H4 (cell line): ENCODE measurements at places on chromosomes 16 and 17.
A peak's percentile ranks its signal among the peaks of the same experiment; 100 is the strongest.

GRCh38 chr17:64334851-64335250, 55.8 kb downstream of the PECAM1 start:
- no peak for DNase-seq

DNA sequence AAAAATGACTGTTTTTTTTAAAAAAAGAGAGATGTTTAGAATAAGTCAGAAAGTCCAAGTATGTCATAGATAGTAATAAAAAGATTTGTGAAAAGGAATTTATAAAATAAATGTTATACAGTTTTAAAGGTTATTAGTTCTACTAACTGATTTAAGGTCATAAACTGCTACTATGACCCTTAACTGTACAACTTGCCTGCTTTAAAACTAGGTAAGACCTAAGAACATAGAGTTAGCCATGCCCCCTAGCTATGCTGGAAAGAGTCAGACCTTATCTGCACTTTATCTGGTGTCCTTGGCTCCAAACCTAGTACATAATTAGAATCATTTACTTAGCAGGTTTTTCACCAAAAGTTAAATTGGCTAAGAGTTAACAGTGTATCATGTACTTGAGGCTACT, 23.5 kb upstream of the SLC6A2 start:
- no peak for DNase-seq

DNA sequence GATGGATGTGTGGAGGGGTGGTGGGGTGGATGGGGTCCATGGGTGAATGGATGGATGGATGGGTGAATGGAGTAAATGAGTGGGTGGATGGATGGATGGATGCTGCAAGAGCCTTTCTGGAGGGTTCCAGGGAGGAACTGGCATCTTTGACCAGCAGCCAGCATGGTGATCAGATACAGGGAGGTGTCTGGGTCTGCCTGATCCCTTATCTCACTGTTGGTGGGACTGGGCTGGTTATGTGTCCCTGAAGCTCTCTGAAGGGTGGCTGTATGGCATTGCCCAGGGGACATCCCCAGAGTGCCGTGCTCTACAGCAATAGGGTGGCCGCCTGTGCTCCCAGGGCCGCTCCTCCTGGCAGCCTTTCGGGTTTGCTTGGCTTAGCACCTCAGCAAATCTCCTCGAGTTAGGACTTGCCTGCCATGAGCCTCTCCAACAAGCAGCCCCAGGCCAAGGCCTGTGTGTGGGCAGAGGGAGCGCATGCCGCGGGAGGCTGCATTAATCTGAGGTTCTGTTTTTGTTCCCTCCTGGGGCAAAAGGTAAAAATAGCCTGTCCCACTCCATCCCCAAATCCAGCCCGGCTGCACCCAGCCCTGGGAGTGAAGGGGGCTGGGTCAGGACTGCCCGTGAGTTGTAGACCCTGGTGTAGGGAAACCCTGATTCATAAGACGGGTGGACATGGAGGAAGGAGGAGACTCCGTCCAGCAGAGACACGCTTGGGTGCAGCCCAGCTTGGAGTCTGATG, 165.4 kb downstream of the SEC14L1 start:
- DNase-seq = no peak

- no peak for DNase-seq
Observed at GRCh38 chr16:86498155-86498670, 12.1 kb upstream of the FOXF1 start.

DNA sequence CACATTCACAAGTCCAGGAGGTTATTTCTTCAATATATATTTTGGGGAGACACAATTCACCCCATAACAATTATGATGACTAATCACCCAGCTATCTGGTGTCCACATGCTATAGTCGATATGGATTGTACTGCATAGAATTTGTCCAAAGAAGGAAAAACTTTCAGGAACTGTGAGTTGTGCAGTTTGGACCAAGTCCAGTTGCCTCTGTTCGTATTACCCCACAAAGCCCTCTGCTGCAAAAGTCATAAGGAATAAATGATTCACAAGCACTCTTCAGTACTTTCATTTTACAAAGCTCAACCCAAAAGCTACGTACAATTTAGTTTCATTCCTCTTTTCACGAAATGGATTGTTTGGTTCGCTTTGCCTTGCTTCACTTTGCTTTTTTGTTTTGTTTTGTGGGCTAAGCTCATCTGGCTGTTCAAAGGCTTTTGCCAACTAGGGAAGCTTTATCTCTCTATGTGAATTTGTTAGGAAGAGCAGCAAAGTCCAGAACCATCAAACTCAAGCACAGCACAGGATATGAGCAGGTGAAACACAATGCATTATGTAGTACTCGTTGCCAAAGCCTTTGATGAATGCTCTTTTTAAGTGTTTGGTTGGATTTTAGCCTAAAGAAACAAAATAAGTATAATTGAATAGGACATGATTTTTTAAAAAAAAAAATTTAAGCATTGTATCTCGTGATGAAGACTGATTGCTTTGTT, 98.6 kb downstream of the ZNF18 start:
- DNase-seq = no peak

GRCh38 chr17:50469671-50470305, 1.1 kb upstream of the CHAD start:
- no peak for DNase-seq

DNA sequence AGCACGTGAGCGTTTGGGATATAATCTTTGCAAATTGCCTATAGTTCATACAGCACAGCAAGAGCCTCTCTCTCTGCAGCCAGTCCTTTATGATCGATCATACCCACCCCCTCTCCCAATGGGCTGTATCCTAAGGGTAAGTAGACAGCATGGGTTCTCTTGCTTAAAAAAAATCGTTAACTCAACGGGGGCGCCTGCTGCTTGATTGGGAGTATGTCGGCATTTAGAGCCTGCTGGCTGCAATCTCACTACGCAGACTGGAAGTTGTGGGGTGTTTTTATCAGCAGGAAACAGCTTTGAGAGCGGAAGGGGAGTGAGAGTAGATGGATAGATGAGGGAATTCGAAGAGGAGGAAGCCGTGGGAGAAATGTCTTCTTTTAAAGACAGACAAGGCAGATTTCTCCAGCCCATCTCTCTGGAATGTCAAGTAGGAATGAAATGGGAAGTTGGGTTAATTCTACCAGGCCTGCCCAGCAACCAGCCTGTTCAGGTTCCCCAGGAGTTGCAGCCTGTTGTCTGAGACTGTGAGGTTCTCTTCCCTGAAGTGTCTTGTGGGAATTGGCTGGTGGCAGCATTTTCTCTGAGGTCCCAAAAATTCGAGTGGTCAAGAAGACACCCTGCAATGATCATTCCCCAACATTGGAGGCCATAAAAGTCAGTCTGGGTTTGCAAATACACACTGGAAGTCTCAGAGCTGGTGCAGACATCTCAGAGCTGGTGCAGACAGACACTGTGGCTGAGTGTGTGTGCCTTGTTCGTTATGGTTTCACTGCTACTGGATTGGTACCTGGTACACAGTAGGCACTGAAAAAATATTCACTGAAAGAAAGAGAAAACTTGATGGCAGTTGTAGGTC, 65.6 kb downstream of the PRKCB start:
- DNase-seq = no peak

DNA sequence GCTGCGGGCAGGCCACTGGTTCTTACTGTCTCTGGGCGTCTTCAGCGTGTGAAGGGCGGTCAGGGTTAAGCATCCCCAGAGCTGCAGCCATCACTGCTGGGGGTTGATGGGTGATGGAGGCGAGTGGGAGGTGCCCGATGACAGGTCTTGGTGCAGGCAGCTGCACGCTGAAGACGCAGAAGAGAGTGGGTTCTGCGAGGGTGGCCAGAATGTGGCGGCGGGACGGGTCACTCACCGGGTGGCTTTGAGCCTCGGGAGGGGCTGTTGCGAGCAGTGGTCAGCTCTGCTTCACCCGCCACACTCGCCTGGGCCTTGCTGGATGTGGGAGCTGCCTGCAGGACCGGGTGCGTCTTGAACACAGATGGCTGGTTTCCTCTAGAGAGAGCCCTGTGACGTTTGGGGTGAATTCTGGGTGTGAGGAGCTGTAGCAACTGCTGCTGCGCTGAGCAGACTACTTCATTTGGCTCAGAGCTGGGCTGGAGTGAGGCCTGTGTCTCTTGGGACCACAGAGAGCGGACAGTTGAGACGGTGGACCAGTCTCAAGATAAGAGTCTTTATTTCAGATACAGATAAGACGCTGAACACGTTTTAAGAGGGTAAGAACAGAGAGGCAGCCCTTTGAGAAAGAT, 44.6 kb upstream of the ZNF750 start:
- no peak for DNase-seq

DNA sequence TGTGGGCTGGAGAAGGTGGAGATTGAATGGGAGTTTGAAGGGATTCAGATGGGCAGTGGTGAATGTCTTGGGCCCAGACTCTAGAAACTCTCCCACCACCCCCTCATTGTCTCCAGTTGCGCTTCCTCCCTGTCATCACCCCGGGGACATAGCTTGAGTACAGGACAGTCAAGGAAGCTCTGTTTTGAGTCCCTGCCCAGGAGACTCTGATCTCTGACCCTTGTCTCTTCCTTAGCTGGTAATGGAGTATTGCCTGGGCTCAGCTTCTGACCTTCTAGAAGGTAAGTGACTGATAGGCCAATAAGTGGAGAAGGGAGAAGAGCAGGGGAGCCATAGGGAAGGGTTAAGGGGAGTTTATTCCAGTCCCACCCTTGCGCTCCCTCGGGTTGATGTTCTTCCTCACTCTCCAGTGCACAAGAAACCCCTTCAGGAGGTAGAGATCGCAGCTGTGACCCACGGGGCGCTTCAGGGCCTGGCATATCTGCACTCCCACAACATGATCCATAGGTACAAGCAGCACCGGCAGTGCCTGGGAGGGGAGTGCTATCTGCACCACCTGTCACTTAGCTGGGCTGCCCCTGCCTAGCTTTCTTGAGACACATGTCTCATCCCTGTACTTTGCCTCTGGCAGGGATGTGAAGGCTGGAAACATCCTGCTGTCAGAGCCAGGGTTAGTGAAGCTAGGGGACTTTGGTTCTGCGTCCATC, 5.0 kb downstream of the TAOK2 start:
- DNase-seq = no peak

GRCh38 chr17:77753691-77754245, 204.7 kb upstream of the TNRC6C start:
- no peak for DNase-seq

- no peak for DNase-seq
Observed at GRCh38 chr16:29023279-29024277, 38.7 kb downstream of the LAT start.

DNA sequence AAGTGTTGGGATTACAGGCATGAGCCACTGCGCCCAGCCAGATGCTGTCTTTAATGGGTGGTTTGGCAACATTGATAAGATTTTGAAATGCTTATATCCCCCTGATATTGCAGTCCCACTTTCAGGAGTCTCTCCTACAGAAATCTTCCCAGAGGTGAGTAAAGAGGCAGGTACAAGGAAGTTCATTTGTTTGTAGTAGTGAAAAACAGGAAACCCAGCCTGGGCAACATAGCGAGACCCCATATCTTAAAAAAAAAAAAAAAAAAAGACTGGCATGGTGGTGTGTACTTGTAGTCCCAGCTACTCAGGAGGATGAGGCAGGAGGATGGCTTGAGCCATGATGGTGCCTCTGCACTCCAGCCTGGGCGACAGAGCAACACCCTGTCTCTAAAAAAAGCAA, 6.2 kb upstream of the NUPR1 start:
- no peak for DNase-seq

DNA sequence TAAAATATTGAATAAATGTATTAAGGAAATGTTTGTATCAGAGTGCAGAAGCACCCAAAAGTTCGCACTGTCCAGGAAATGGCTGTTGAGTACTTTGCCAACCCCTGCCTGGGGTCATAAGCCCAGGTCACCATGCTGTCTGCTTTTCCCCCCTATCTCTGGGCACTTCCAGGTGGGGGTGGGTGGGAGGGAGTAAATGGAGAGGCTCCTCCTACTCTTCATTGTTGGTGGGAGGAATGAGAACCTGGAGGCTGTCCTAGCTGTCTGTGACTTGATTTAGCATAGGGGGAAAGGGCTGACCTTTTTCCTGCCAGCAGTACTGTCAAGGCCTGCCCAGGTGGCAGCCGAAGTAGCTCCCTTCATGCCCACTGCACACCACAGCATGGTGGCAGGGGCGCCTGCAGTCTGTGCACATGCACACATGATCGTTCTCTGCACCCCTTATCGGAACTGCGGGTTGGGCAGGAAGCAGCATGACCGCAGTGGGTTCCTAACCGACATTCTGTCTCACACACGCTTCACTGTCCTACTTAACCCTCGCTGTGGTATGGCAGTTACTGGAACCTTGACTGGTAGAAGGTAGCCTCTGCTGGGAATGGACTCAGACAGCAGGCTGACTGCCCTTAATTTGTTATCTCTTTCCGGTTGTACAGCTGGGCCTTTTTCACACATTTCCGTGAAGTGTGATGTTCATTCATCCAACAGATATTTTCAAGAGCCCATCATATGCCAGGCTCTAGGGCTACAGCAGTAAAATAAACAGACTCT, 41.5 kb downstream of the LDHD start:
- no peak for DNase-seq

- peak; percentile 83 for DNase-seq
Observed at GRCh38 chr16:70703041-70703834, 17.4 kb upstream of the MTSS2 start.

DNA sequence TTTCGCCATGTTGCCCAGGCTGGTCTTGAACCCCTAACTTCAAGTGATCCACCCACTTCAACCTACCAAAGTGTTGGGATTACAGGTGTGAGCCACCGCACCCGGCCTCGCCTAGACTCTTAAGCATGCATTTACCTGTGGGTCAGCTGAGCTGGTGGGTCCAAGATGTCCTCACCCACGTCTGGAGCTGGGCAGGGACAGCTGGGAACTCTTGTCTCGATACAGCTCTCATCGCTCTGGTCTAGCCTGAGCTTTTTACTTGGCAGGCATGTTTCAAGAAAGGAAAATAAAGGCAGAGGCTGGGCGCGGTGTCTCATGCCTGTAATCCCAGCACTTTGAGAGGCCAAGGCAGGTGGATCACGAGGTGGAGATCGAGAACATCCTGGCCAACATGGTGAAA, 56.9 kb upstream of the PHOSPHO1 start:
- DNase-seq = no peak

DNA sequence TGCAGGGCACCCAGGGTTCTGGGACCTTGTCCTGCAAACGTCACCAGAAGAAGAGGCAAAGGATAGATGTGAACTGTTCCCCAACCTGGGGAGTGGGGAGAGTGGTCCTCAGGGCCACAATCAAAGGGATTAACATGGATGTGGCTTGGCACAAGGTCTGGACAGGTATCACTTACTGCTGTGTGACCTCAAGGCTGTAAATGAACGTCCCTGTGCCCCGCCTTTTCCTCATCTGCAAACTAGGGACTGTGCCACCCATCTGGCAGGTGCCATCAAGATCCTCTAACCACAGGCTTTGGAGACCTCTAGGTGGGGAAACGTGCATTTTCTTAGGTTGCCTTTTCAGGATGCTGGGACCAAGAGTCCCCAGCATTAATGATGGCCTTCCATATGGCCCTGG, 25.1 kb downstream of the SLC5A10 start:
- DNase-seq = no peak

DNA sequence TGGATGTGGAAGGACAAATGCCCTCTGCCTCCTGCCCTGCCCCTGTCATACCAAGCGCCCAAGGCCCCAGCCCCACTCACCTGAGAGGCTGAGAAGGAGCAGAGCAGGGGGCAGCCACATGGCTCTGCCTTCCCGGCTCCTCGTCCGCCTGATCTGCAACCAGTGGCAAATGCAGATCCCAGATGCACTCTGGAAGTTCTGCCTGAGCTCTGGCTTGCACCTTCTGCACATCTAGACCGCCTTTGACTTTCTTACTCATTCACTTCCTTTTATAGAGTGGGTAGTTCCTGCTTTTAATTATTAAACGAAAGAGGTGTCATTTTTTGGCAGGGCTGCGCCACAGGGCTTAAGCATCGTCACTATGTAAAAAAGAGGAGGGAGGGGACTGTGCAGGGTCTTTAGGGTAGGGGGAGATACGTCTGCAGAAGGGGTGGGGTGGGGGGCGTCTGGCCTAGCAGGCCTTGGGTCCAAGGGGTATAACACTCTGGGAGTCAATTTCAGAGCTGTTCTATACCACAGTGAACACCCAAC, at the start of gene CD300LB:
CD300LB (minus strand) TSS at position 245 of the 531 bp plus-strand sequence; CDS start at position 120, 125 bp downstream.
- DNase-seq = no peak
